Left hindlimb (tissue), 1 donor: ENCODE measurements at places on chromosomes 1 and 21.

DNA sequence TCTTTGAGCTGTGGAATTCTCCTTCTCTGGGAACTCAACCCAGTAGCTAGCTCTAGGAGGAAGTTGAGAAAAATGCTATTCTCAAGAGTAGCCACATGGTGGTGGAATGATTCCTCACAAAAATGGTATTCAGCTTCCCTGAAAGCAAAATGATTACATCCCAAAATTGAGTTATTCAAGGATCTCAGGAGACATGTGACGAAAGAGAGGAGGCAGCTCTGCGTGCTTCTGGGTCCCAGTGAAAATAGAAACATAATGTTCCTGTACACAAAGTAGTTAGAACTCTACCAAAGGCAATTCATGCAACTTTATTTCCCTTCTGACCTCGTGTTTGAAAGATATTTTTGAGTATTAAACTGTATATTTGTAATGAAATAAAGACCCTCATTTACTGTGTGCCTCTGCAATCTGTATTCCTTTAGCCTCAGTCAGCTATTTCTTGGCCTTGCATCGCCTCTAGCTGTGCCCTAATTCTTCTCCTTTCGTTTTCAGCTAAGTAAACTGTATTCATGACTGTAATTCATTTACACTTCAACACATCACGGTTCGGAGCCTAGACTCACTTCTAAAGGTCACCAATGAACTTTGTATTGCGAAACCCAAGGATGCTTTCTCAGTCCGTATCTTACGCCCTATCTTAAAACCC, 167.3 kb downstream of the FASLG start:
- DNase-seq, result no peak

- DNase-seq, result no peak
Observed at GRCh38 chr1:93700532-93701469, 19.2 kb upstream of the BCAR3 start.

- DNase-seq, result peak; percentile 91
Observed at GRCh38 chr1:151059109-151060006, at the start of gene CDC42SE1. Gene CDC42SE1 (minus strand): TSS chr1:151059622. CDS start chr1:151055730, 3,892 bp downstream.

DNA sequence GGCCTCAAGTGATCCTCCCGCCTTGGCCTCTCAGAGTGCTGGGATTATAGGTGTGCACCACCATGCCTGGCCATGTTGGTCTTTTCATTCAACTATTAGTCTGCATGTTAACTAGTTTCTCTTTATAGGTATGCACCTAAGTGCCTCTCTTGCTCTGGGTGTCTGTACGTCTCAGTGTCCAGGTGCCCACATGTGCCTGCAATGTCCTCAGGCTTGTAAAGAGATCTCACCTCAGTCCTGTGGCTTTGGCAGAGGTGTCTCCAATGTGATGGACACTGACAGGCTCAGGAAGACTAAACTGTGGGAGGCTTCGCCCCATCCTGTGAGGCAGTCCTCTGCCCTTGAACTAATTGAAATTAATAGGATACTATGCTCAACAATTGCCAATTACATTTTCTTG, 526.3 kb downstream of the PTPRU start:
- DNase-seq, result no peak

- no peak for DNase-seq
Observed at GRCh38 chr1:172746091-172746949, 87.4 kb downstream of the FASLG start.

- DNase-seq, result peak; percentile 79
Observed at GRCh38 chr21:46038871-46039397, 57.4 kb downstream of the COL6A1 start.

DNA sequence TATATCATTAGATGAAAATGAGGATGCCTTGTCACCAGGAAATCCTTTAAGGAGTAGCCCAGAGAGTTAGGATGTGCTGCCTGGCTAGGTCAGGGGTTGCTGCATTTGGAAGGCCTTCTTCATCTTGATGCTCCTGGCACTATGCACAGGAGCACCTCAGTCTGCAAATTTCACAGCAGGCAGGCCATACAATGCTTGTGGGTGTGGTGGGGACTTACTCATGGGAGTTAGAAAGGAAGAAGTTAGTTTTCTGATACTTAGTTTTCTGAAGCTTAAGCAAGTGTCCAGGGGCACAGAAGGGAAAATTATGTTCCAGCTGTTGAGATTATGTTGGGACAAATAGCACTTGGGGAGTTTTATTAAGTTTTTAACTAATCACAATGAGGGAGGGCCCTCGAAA, 11.4 kb downstream of the HLX start:
- DNase-seq, result no peak

DNA sequence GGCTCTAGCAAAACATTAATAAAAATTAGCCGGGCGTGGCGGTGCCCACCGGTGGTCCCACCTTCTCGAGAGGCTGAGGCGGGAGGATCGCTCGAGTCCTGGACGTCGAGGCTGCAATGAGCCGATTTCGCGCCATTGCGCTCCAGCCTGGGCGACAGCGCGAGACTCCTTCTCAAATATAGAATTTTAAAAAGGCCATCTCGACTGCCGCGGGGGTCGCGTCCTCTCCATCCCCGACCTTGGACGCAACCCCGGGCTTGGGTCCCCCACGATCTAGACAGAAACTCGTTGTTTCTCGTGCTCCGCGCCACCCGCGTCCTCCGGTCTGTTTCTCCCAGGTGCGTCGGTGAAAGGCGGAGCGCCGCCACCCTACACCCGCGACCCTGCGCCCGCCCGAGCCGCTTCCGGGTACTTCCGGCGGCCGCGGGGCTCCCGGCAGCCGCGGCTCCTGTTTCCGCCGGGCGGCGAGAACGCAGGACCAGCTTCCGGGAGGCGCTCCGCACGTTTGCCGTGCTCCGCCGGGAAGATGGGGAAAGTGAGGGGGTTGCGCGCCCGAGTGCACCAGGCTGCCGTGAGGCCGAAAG, at the start of gene SLX9:
SLX9 (plus strand) TSS at position 498 of the 584 bp plus-strand sequence; CDS start at position 527, 29 bp downstream.
- peak; percentile 87 for DNase-seq

DNA sequence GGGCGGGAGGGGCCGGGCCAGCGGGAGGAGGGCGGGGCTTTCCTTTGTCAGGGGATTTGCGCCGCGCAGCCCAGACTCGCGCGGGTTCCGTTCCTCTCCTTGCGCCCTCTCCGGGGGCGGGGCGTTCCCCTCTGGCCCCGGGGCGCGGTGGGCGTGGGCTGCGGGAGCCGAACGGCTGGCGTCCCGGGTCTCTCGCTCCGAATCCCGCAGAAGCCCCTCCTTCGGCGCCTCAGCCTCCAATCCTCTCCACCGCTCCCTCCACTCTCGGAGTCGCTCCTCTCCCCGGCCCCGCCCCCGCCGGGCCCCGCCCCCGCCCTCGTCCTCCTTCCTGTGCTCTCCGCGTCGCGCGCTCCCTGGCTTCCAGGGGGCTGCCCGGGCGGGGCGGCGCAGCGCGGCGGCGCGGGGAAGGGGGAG, 82.8 kb upstream of the BMP8A start:
- DNase-seq, result peak; percentile 99
